CD4-positive, alpha-beta T cell treated with Interleukin-15 for 4 hours (primary cell): ENCODE measurements at places on chromosomes 3 and 15.

DNA sequence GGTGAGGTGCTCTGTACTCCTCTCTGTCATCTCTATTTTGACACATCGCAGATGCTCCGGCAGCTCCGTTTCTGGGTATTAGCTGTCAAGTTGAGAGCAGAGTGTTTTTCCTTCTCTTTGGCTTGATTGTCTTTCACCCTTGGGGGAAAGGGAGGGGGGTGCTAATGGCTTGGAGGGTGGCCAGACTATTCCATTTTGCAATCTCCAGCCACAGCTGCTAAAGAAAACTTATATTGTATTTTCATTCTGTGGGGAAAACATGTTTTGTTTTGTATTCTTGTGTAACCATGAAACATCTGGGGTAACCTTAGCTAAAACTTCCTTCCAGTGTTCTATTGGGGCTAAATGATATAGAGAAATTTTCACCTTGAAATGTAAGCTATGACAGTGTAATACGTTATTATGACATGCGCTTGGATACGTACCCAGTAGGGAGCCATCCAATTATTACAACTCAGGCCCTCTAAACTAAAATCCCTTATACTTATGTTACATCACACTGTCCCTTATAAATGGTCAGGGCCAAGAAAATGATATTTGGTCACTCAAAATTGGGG, 14.0 kb upstream of the LARP6 start:
- no peak for DNase-seq

GRCh38 chr15:67144609-67145311, 79.4 kb downstream of the SMAD3 start:
- DNase-seq = no peak

DNA sequence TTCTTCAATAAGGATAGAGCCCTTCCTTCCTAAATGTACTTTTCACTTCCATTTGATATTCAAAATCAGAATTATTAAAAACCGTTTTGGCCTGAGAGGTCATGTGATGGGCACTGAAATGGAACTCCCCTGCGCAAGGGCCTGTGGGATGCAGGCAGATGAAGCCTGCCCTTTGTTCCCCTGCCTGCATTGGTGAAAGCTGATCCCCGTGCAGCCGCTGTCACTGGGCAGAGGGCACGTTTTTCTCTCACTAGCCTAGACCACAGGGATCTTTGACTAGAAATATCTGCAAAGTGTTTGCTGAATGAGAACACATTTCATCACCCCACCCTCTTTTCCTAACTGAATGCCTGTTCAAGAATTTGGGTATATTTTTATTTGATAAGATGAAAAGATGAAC, 74.9 kb downstream of the TIPARP start:
- no peak for DNase-seq

GRCh38 chr3:76765511-76765910, 274.4 kb upstream of the ROBO2 start:
- DNase-seq = no peak

DNA sequence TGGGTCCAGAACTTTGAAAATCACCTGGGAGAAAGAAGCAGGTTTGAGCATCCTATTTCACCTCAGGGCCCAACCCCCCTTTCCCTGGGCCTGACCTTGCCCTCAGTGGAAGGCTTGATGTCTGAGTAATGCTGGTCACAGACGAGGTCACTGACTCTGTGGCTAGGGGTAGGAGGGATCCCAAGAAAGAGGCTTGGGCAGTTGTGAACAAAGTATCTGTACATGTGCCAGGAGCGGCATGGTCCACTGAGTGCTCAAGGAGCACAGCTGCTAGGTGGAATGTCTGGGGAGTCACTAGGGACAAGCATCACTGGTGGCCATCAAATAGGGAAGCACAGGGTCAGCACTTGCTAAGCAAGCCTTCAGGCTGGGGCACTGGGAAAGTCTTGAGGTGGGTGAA, 7.3 kb downstream of the CCDC71 start:
- no peak for DNase-seq

DNA sequence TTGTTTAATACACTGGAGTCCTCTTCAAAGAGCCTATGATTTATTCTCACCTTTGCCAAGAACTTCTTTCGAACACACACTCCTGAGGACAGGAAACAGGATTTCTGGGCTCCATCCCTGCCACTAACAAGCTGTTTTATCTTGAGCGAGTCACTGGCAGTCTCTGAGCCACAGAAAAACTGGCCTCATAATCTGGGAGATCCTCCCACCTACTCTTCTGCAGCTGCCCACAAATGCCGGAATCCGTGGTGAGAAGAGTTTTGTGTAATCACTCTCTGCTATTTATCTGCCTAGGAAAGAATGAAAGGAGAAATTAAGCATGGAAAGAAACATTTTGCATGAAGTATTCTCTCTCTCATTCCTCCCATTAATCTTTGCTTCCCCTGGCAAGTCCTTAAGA, 172.0 kb upstream of the TRIM42 start:
- DNase-seq = no peak

DNA sequence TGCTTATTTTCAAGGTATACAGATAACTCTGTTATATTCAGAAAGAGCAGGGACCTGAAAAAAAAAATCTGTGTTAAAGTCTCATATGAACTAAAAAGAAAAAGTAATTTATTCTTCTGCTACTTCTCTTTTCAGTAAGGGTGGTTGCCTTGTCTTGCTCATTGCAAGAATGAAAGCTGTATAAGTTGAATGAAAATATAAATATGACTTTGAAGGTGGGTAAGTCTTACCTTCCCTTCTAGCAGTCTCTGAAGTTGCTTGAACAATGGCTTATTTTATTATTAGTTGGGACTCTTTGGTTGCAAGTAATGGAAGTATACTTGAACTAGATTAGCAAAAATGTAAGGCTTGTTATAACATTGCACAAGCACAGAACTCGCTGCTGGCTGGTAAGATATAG, 1554.9 kb downstream of the SI start:
- no peak for DNase-seq

DNA sequence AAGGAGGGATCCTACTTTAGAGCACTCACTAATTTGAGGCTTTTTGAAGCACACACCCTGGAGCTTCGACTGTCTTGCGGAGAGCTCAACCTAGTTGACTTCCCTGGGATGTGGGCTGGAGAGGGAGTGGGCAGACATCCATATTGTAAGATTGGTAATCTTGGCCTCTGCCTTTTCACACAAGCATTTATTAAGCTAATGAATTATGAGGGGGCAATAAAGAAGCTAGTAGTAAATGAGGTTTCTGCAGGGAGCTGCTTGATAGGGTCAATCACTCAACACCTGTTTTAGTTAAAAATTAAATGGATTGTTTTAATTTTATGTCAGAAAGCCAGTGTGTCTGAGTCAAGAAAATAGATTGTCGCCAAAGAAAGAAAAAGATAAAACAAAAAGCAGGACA, 76.3 kb downstream of the PDZRN3 start:
- no peak for DNase-seq

DNA sequence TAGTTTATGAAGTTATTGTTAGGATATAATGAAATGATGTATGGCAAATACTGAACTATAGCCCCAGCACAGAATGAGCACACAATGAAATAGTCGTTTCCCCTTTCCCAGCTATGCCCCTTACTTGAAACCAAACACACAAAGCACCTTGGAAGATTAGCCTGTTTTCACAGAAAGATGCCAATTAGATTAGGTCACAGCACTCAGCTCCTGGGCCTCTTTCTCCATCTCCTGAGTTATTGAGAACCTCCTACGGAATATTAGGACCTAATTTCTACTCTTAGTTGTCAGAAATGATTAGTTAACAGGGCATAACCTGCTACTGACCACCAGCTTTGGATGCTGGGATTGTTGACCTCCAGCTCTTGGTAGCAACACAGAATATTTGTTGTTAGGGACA, 269.4 kb upstream of the ROPN1 start:
- no peak for DNase-seq

DNA sequence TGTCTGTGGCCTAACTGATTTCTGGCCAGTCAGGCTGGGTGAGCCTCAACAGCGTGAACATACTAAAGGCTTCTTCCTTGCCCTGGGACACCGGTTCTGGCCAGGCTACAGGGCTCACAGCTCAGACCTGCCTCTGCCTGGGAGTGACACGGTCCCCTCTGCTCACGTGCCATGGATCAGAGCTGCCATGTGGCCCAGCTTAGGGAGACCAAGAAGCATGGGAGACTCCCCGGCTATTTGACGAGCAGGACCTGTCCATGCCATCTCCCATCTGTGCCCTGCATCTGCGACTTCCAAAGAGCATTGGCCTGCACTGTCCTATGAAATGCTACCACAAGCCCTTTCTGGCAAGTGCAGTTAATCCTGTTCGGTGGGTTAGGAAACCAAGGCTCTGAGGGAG, 57.4 kb downstream of the APBA2 start:
- no peak for DNase-seq

- DNase-seq = no peak
Measured at GRCh38 chr3:65996589-65996988, 42.1 kb downstream of the MAGI1 start.

DNA sequence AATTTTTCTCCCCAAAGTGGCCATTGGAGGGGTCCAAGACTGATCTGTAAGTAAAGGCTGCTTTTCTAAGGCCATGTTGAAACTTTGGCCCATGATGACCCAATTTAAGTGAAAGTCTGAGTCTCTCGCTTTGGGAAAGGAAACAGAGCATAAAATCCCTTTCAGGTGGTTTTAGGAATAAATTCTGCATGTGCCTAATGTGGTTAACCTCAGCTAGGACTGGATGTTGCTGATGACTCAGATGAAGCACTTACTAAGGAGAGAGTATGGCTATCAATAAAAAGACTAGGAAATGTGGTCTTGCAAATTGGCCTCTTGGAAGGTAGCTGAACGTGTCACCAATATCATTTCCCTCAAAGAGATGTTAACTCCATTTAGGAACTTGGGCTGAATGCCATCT, 458.5 kb downstream of the AGBL1 start:
- no peak for DNase-seq

DNA sequence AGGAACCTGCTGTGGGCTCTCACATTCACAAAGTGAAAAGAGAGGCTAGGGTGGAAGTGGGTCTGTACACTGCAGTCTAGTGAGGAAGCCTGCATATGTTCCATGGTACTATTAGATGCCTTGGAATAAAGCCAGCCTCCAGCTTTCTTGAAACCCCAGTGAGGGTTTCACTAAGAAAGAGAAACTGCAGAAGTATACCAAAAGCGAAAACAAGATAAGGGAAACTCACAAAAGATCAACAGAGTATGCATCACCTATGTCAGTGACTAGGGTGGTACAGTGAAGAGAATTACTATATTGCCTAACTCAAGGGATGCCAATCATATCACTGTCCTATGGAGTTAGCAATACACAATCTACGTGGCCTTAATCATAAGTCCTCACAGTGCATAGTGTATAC, 212.5 kb upstream of the GADL1 start:
- DNase-seq = no peak

DNA sequence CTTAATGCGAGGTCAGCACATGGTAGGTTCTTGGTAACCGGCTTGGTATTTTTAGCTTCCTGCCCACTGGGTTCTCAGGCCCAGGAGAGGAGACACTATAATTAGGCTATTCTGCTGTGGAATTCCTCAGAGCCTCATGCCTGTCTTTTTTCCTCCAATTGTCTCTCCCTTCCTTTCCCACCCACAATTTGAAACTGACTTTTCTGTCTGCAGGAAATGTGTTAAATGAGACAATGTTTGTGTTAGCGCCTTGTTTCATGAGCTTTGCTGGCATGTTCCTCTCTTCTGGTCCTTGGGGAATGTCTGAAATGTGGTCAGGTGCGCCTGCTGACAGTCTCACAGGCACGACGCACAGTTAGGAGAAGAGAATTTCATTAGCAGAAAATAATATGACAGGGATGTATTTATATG, 223.6 kb upstream of the CTNNB1 start:
- no peak for DNase-seq

DNA sequence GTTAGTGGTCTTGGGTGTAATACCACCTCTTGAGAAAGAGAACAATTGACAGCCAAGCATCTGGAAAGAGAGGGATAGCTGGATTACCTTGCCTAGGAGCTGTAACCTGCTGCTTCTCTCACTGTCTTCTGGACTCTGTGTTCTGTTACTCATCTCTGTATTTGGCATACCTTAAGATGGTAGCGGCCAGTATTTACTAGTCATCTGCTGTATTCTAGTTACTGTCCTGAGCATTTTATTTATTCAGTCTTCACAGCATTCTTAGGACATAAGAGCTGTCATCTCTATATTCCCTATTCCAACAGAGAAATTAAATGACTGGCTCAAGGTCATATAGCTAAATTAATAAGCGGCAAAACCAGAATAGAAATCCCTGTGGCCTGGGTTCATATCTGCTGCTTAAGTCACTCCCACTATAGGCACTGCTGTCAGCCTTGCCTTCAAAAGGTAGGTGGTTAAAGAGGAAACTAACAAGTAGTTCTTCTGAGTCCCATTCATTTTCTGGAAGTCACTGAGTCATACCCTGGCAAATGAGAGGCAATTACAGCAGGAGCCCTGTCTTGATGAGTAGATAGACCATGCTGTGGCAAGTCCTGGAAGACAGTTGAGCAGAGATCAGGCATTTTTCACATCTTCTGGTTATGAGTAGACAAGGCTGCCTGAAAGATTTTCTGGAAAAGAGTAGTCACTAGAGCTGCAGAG, 68.2 kb downstream of the RAB7A start:
- DNase-seq = peak; percentile 67
